ENCODE measurements at places on chromosomes 3 and 15. TPM values are rescaled to one million over a fixed set of nuclear protein-coding genes. Genes with fewer than 3 reads are reported as not detected.

- no peak for DNase-seq
These were observed 389.0 kb upstream of the THBS1 start for GRCh38 chr15:39191871-39192291.

DNA sequence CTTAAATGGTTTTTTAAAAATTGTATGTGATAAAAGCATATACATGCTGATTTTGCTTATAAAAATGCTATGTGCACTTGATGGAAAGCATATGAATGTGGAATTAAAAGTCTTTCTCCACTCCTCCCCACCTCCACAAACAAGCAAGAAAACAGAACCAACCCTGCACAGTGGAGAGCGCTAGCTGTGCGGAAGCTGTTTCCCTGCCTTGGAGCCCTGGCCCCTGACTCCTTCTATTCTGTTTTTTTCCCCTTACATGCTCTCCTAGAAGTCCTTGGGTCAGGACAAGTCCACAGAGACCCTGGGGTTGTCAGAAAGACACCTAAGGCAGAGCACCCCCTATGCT lies 64.2 kb downstream of the BOC start:
- no peak for DNase-seq

DNA sequence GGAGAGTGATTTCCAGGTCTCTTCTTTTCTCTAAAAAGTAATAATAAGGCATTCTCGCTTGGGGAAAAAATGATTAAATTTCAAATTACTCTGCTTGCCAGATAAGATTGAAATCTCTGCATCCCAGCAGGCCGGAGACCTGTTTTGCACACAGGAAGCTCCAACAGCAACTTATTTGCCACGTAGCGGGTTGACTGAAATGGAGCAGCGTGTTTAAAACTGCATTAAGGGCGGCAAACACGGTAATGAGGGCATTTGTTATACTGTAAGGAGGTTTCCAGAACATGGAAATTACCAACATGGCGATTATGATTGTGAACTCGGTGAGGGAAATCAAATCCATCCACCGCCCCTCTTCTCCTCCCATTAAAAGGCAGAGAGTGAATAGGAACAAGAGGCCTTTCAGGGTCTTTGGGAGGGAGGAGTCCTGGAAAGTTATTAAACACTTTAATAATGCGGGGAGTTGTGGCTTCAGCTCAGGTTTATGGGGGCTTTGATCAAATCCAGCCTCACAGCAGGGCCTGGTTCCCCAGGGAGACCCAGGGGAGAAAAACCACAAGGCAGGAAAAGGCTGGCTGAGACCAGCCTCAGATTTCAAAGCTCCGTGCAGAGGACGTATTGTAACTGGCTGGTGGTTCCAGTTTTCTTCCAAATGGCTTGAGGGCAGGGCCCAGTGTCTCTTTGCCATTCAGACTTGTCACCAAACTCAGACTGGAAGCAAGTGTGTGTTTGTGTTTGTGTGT lies 242.3 kb downstream of the TLE3 start:
- DNase-seq, result no peak

Gene FGF7
- 13.4 TPM for polyA plus RNA-seq

- no peak for DNase-seq
These were observed 131.8 kb upstream of the SLC7A14 start for GRCh38 chr3:170717410-170718402.

DNA sequence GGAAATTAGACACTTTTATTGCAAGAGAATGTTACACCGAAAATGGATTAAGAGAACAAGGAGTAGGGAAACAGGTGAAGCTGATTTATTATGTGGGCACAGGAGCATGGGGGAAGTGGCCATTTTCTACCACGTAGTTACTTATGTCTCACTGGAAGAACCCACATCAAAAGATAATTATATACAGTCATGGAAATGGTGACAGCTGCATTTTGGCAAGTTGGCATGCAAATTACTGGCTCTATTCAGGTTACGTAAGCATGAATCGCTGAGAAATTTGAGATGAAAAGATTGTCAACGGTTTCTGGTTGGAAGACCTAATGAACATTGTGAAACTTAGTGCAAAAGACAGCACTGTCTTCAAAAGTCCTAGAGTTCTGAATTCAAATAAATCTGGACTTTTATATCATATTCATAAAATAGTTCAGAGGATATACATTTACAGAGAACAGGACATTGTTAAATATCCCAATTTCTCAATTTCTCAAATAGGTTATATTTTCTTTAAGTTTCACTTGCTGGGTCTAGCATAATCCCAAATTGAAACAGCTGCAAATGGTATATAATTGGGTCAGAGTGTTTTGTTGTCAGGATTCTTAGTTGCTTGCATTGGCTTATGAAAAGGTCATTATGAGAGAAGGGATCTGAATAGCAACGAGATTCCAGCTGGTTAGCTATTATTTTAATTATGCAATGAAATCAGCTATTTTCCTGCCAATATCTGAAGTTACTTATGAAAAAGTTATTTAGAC lies 567.8 kb downstream of the ZPLD1 start:
- no peak for DNase-seq
